ENCODE measurements at places on chromosomes 1 and 21. TPM values are rescaled to one million over a fixed set of nuclear protein-coding genes. Genes with fewer than 3 reads are reported as not detected.

Gene PROK1
- total RNA-seq = not detected

Gene OVAAL
- total RNA-seq = not detected

Gene MEAF6
- 41.1 TPM for total RNA-seq

Gene UQCRHL
- total RNA-seq = 1.5 TPM

Gene KLF17
- 0.13 TPM for total RNA-seq

Gene RNU1-2
- under 0.01 TPM for total RNA-seq
